Eye (tissue), 1 donor: ENCODE measurements at places on chromosomes 5 and 9.
A peak's percentile ranks its signal among the peaks of the same experiment; 100 is the strongest.

DNA sequence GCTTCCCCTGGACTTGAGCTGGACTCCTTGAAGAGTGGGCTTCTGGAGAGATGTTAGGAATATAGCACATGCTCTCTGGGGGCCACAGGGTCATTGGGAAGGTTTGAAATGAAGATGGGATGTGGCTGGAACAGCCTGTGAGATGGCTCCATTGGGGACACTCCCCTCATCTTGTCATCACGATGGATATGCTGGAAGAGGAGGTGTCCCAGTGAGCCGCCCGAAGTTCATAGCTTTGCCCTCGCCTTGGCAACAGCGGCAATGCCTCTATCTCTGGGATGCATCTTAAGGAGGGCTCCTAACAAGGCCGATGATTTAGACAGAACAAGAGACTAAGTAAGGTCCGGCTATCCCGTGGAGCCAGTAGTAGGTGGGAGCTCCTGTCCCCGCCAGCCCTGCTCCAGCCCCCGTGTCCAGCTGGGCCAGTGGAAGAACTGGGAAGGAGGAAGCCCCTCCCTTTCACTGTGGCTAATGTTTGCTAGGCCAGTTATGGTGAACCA, 23.9 kb downstream of the AMBP start:
- DNase-seq: no peak

DNA sequence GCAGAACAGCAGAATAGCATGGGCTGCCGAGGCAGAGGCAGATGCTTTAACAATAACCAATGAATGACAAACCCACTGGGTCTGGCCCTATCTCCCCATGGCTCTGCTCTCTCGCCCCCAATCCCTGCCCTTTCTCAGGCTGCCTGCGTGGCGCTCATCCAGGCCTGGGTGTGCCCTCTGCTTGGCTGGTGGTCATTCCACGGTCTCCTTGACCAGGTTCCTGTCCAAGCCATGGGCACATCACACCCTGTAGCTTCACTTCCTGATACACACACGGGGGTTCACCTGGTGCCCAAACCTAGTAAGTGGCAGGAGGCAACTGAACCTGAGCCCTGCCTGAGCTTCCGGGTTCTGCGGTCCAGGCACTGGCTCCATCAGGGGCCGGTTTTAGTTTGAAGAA, 87.6 kb downstream of the DAP start:
- no peak for DNase-seq

- no peak for DNase-seq
Observed at GRCh38 chr9:71826279-71826678, 58.0 kb upstream of the CEMIP2 start.

GRCh38 chr5:150138551-150139265, 16.9 kb downstream of the PDGFRB start:
- peak; percentile 94 for DNase-seq

GRCh38 chr5:132087176-132087575, 13.6 kb downstream of the CSF2 start:
- DNase-seq: no peak

DNA sequence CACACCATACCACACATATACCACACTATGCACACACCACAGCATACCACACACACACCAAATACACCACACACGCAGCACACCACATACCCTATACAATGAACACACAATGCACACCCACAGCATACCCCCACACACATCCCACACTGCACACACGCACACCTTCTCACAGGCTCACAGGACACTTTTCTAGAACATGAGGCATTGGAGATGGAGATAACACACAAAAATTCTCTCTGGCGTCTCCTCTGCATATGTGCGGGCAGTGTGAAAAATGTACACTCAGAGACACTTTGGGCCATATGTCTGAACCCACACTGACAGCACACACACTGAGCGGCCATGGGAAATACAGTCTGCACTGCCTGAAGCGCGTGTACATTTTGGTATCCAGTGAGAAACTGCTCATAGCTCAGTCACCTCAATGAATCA, 278.1 kb downstream of the GADD45G start:
- no peak for DNase-seq

DNA sequence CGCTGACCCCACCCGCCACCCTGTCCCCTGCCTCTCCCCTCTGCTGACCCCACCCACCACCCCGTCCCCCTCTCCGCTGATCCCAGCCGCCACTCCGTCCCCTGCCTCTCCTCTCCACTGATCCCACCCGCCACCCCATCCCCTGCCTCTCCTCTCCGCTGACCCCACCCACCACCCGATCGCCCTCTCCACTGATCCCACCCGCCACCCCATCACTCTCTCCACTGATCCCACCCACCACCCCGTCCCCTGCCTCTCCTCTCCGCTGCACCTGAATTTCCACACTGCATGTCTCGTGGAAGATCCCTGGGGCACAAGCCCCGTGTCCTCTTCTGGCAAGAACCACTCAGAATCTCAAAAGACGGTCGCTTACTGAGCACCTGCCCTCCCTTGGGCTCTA, 53.4 kb upstream of the OLFM1 start:
- no peak for DNase-seq

- DNase-seq: no peak
Observed at GRCh38 chr5:134136221-134136631, 21.7 kb downstream of the TCF7 start.

GRCh38 chr9:29966247-29966646, 2393.0 kb upstream of the C9orf72 start:
- no peak for DNase-seq

GRCh38 chr5:166123717-166124116, 2167.7 kb upstream of the WWC1 start:
- peak; percentile 39 for DNase-seq

GRCh38 chr9:90287567-90288274, 354.9 kb downstream of the DIRAS2 start:
- DNase-seq: peak; percentile 48

DNA sequence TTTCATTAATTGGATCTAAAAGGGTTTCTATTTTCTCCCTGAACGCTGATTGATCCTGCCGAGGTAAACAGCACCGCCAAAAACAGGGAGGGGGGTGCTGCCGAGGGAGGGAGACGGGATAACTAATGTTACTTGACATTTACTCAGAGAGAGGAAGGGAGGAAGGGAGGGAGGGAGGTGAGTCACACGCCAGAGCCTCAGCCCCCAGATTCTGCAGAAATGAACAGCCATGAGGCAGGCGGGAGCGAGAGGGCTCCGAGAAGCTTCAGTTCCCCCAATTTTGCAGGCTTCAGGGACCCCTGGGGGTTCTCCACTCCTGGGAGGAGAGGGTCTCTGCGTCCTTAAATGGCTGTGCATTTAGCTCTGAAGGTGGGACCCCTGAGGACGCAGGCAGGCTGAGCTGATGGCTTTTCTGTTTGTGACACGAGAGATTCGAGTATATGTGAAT, 59.1 kb upstream of the IER5L start:
- DNase-seq: no peak

DNA sequence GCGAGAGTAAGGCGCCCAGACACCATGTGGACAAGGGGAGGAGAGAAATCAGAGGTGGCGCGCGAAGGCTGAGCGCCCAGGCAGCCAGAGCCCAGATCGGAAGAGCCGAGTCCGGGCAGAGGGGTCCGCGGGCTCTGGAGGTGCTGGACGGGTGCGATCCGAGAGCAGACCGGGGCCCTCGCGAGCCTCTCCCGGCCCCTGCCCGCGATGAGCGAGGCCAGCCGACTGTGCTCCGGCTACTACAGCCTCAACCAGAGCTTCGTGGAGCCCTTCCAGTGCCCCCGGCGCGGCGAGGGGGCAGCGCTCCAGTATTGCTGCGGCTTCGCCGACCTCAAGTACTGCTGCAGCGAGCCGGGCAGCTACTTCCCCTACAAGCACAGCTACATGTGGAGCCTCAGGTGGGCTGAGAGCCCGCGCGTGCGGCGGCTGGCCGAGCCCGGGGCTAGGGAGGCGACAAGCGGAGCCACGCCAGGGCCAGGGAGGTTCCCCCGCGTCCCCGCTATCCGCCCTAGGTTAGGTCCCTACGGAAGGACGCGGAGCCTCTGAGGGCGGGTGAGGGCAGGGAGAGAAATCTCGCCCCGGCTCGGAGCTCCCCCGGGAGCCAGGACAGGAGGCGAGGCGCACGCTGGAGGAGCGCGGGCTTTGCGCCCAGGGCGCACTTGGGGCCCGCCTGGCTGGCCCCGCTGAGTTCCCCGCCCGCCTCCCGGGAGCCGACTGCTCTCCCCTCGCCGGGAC, at the start of gene SHISAL2B:
Gene SHISAL2B, plus strand, starts transcription at position 87 of the 735 bp plus-strand sequence. Its CDS starts 121 bp downstream, at position 208.
- DNase-seq: peak; percentile 74

DNA sequence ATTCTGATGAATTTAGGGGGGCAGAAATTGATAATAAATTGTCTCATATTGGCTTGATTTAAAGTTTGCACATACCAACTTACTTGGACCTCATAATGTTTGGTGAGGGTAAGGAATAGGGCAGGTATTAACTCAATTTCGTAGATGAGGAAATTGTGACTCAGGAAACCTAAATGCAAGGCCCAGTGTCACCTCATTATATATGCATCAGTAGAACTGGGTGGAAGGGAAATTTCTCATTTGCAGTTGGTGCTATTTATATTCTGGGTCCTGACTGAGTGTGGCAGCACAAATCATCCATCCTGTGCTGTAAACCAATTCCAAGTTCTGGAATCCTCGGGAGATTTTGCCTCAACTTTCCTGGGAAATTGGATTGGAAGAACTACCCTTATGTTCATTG, 103.0 kb downstream of the SPATA31D1 start:
- DNase-seq: no peak

GRCh38 chr5:99814321-99815063, 720.7 kb upstream of the FAM174A start:
- no peak for DNase-seq

DNA sequence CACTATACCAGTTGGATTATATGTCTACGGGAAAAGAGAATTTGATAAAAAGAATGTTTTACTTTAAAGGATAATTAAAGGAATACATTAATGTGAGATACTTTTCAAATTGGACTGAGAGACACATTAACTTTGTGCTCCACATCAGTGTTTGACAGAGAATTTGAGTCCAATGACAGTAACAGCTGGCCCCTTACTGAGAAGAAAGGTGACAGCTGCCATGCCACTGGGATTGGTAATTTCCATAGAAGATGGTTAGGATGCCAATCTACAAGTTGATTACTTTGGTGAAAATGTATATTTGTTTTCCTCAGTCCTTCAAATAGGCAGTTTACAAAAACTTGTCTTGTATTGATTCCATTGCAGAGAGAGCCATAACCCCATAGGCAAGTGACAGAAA, 578.4 kb downstream of the SLCO4C1 start:
- no peak for DNase-seq

DNA sequence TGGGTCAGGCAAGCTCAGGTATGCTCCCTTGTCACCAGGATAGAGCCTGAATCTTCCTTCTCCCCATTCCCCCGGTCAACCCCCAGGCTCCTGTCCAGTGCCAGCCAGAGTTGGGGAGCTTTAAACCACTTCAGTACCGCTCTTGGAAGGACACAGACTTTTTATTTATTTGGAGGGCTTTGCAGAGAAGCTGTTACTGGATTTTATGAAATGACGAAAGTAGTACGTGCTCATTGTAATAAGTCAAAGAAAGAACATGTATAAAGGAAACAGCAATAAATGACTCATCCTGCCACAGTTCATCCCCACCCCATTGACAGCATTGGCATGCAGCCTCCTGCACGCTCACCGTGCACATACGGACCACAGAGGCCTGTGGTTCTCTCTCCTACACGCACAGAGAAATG, 230.3 kb downstream of the AUH start:
- DNase-seq: peak; percentile 8

- no peak for DNase-seq
Observed at GRCh38 chr5:178851951-178852350, 7.8 kb upstream of the ZNF354B start.

GRCh38 chr5:16978296-16978695, 42.2 kb upstream of the MYO10 start:
- DNase-seq: no peak
